ENCODE measurements at places on chromosomes 6 and 20. TPM values are rescaled to one million over a fixed set of nuclear protein-coding genes. Genes with fewer than 3 reads are reported as not detected.

NR2E1 gene
- not detected for total RNA-seq

DNA sequence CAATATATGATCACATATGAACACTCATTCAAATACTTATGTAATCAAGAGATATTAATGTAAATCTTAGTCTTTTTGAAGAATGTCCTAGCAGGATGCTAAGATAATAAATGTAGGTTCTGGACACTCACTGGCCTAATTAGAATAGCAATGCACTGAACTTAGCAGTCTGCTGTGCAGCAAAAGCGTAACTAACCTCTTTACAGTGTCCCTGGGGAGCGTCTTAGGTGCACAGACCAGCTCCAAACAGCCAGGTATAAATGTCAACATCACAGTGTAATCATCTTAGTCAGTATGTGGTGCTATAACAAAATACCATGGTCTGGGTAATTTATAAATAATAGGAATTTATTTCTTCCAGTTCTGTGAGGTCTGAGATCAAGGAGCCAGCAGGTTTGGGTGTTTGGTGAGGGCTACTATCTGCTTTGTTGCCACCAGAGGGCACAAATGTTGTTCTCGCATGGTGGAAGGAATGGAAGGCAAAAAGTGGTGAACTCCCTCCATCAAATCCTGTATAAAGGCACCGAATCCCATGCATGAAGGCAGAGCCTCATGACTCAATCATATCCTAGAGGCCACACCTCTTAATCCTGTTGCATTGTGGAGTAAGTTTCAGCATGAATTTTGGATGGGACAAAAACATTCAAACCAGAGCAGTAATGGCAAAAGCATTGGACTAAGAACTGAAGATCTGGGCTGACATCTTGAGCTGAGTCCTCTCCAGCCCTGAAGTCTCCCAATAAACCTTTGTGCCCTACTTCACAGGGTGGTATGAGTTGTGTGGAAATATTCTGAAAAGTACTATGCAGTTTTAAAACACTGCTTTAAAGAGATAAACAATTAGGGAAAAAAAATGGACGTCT, 41.8 kb upstream of the FOXO3 start:
- DNase-seq = no peak
- H3K36me3 ChIP-seq = no peaks in the 10 kb centered on the region
- H3K4me1 ChIP-seq = no peaks in the 10 kb centered on the region

- no peaks in the 10 kb centered on the region for H3K27me3 ChIP-seq
- no peaks in the 10 kb centered on the region for H3K36me3 ChIP-seq
- no peak overlapping the region for H3K27ac ChIP-seq
- DNase-seq = no peak
- peaks cover 7% of the 10 kb centered on the region for H3K4me1 ChIP-seq
These were observed 32.5 kb upstream of the VEGFA start for GRCh38 chr6:43737272-43738081.

GRCh38 chr6:157716251-157716995, 106.6 kb upstream of the SNX9 start:
- peak overlapping the region; percentile 86 for H3K27ac ChIP-seq
- H3K27me3 ChIP-seq = no peaks in the 10 kb centered on the region
- no peak overlapping the region for H3K4me3 ChIP-seq
- H3K36me3 ChIP-seq = no peaks in the 10 kb centered on the region

DNA sequence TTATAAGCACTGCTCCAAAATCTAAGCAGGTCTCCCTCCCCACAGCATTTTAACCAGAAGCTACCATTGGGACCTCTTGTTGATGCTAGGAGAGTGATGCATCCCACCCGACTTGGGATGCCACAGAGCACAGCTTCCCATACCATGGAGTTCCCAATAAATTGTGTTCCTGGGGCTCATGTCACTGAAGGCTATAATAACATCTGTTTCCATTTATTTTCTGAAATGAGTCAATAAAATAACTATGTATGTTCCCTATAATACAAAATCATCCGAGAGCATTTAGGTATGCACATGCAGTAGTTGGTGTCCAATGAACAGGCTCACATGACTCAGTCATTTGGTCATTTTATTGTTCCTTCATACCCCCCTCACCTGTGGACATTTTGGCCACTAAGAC, 204.2 kb downstream of the TBC1D7 start:
- H3K27me3 ChIP-seq = no peaks in the 10 kb centered on the region
- no peak overlapping the region for H3K4me3 ChIP-seq
- no peaks in the 10 kb centered on the region for H3K4me1 ChIP-seq
- DNase-seq = no peak
- H3K36me3 ChIP-seq = no peaks in the 10 kb centered on the region

KCNS1 gene
- total RNA-seq = not detected

DNA sequence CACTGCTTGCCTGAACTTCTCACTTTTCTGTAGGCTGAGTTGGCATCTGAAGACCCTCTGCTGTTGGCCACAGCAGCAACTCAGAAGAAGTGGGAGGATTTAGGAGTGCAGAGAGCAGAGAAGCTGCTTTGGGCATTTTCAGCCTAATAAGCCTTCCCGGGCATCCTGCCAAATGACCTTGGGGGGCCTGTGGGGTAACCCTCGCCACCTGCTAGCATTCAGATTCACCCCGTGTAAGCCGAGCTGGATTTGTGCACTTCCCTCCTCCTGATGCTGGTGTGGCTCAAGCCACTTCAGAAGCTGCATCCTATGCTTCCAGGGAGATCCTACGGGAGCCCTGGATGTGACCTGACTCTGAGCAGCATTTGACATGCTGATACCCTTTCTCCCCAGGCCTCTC, 114.8 kb downstream of the LRFN2 start:
- no peaks in the 10 kb centered on the region for H3K4me1 ChIP-seq
- H3K4me3 ChIP-seq = no peak overlapping the region
- no peak overlapping the region for H3K27ac ChIP-seq

PREP gene
- total RNA-seq = 19.2 TPM

DNA sequence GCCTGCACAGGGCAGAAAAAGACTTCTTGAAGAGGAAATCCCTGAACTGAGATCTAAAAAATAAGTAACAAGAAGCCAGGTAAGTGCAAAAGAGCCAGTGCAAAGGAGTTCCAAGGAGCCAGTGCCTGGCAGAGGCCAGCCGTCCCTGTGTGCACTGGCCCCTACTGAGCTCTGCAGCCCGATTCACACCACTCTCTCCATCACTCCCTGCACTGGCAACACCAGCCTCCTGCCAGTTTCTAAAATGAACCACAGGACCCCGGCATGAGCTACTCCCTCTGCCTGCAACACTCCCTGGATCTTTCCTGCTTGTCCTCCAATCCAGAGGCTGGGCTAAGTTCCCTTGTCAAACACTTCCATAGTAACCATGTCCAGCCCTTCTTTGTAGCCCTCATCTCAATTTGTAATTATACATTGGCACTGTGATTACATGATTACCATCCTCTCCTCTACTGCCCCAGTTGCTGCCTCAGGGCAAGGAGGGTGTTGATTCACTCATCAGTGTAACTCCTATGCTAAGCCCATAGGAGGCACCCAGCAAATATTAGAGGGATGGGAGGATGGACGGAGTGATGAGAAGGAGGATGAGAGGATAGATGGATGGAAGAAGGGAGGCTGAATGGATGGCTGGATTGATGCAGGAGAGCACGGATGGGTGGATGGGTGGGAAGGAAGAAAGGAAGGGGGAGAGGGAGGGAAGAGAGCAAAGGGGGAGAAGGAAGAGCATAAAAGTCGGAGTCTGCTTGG, 49.3 kb downstream of the SIRPA start:
- no peak for DNase-seq
- H3K36me3 ChIP-seq = no peaks in the 10 kb centered on the region
- H3K27me3 ChIP-seq = no peaks in the 10 kb centered on the region
- peak overlapping the region; percentile 40 for H3K27ac ChIP-seq

GRCh38 chr20:34510575-34510974, 5.6 kb upstream of the DYNLRB1 start:
- no peak overlapping the region for H3K4me3 ChIP-seq
- H3K27me3 ChIP-seq = no peaks in the 10 kb centered on the region
- H3K4me1 ChIP-seq = peaks cover 16% of the 10 kb centered on the region
- no peaks in the 10 kb centered on the region for H3K36me3 ChIP-seq
- H3K27ac ChIP-seq = no peak overlapping the region

- no peak for DNase-seq
- no peak overlapping the region for H3K4me3 ChIP-seq
- no peaks in the 10 kb centered on the region for H3K36me3 ChIP-seq
- no peaks in the 10 kb centered on the region for H3K27me3 ChIP-seq
These were observed 59.5 kb downstream of the SCAF8 start for GRCh38 chr6:154792761-154793160.

OR2J3 gene
- total RNA-seq = not detected

DNA sequence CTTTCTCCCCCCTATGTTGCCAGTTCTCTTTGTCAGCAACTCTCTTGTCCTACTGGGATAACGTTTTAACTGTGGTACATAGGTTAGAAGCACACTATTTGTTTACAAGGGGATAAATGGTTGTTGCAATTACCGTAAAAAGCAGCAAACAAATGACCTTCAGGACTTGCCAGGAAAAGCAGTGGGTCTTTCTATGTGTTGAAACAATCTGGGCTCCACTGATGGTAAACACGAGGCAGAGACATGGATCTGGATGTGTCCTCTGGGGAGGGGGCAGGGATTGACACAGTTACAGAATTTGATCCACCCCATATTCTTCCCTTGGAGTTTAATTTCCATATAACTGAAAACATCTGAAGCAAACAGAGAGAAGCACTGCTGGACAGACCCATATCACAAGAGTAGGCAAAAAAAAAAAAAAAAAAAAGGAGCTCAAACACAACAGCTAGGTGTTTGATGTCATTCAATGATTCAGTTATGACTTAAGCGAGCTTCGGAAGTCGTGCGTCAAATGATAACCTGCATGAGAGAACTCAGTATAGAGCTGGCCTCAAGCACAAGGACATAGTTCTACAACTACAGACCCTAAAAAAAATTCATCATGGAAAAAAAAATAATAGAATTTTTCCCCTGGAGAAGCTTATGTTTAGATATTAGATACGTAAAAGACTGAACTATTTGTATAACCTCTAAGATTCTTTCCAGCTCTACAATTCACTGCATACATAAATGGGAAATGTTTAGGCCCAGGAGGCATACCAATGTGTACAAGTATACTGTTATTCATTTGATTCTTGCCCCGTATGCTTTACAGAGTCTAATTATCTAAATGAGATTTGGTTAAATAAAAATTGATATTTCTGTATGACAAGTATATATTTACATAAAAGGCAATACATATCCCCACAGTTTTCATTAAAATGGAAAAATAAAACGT, 127.7 kb downstream of the ALDH8A1 start:
- DNase-seq = no peak
- H3K27me3 ChIP-seq = no peaks in the 10 kb centered on the region
- peaks cover 24% of the 10 kb centered on the region for H3K4me1 ChIP-seq
- H3K36me3 ChIP-seq = no peaks in the 10 kb centered on the region

DNA sequence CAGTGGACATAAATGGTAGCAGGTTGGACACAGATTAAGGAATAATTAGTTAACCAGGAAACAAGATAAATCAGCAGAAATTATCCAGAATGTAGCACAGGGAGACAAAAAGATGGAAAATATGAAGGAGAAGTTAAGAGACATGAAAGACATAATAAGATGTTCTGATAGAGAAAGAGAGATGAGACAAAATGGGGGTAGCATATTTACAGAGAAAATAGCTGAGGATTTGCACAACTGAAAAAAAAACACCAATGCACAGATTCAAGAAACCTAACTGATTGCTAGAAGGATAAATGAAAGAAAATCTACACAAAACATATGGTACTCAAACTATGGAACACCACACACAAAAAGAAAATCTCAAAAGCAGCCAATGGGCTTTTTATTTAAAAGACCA, 34.6 kb upstream of the TBC1D22B start:
- no peaks in the 10 kb centered on the region for H3K36me3 ChIP-seq
- peaks cover 13% of the 10 kb centered on the region for H3K4me1 ChIP-seq
- H3K4me3 ChIP-seq = peak overlapping the region; percentile 60

GRM4 gene
- not detected for total RNA-seq

DNA sequence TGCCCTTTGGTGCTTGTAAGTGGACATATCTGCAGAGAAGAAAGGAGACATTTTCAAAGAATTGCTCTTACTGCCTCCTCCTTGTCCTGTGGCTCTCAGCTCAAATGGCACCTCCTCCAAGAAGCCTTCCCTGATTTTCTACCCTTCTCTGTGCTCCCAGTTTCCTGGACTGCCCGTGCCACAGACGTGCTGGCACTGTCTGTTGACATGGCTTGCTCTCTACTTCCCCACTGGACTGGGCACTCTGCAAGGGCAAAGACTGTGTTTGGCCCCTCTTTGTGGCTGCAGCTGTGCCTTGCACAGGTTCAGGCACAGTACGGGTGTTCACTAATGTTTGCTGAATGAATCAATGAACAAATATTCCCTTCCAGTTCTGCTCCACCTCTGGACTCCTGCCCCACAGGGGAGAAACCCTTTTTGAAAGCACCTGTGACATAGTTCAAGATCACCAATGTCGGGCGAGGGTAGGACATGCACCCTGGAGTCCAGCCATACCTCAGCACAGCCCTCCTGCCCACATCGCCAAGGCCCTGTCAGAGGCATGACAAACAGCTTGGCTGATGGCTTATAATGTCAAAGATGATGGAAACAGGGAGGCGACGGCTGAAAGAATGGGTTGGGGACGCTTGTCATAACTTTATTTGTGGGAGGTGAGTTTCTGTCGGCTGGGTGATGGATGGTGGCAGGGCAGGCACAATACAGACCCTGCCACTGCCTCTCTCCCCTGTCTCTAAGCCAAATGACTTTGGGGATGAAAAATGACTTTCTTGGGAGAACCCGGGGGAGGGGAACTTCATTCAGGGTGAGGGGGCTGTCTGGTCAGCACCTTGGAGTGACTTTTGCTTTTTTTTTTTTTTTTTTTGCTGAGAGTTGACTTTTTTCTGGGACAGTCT, 15.6 kb upstream of the CTNNBL1 start:
- H3K4me1 ChIP-seq = no peaks in the 10 kb centered on the region
- no peak for DNase-seq
- no peak overlapping the region for H3K4me3 ChIP-seq
- H3K27me3 ChIP-seq = no peaks in the 10 kb centered on the region

GRCh38 chr6:55886185-55886836, 10.9 kb upstream of the BMP5 start:
- DNase-seq = no peak
- no peaks in the 10 kb centered on the region for H3K36me3 ChIP-seq
- H3K4me1 ChIP-seq = peaks cover 13% of the 10 kb centered on the region
- H3K4me3 ChIP-seq = no peak overlapping the region
- H3K27ac ChIP-seq = no peak overlapping the region

GRCh38 chr6:143806282-143807102, 36.6 kb upstream of the LTV1 start:
- H3K4me3 ChIP-seq = no peak overlapping the region
- H3K27ac ChIP-seq = no peak overlapping the region
- H3K27me3 ChIP-seq = no peaks in the 10 kb centered on the region
- peaks cover 5% of the 10 kb centered on the region for H3K36me3 ChIP-seq
- no peaks in the 10 kb centered on the region for H3K4me1 ChIP-seq
- DNase-seq = no peak

- no peaks in the 10 kb centered on the region for H3K27me3 ChIP-seq
- no peaks in the 10 kb centered on the region for H3K36me3 ChIP-seq
- peak overlapping the region; percentile 17 for H3K27ac ChIP-seq
- no peaks in the 10 kb centered on the region for H3K4me1 ChIP-seq
These were observed 236.7 kb downstream of the TENT5A start for GRCh38 chr6:81515562-81516453.

- no peaks in the 10 kb centered on the region for H3K36me3 ChIP-seq
- H3K27ac ChIP-seq = peak overlapping the region; percentile 68
- DNase-seq = no peak
- H3K27me3 ChIP-seq = no peaks in the 10 kb centered on the region
- peaks cover 39% of the 10 kb centered on the region for H3K4me1 ChIP-seq
These were observed 105.0 kb downstream of the MRPL14 start for GRCh38 chr6:44022296-44022661.
